AG20443 (cell line): ENCODE measurements at places on chromosomes 16 and 17.

- no peak for DNase-seq
These were observed 57.8 kb downstream of the HLF start for GRCh38 chr17:55322453-55322985.

DNA sequence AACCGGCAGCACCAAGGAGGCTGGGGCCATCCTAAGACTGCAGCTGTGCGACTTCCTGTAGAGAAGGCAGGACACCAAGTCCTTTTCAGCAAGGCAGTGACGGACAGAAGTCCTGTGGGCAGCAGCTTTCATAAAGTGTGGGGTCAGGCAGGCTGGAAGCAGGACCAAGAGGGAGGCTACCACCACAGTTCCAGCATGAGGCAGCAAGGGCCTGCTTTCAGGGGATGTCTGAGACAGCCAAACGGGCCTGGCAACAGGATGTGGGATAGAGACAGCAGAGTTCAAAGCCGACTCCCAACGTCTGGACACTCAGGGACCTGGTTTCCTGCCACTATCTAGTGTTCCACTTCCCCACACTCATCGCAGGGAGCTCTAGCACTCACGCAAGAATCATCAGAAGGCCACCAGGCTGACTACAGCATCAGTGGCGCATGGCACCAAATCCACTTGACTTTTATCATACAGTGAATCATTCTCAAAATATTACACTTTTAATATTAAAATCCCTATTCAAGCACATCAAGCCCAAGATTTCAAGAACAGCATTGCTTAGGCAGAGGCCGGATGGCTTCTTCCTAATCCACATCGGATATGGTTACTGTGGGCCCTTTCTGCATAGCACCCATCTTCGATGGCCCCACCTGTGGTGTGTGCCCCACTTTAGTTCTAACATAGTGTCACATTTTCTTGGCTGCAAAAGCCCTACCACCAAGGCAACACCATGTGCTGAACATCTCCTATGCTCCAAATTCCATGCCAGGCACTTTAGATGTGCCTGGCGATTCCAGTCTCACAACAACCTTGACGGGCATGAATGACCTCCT, 5.2 kb downstream of the USP7 start:
- peak; percentile 80 for DNase-seq

DNA sequence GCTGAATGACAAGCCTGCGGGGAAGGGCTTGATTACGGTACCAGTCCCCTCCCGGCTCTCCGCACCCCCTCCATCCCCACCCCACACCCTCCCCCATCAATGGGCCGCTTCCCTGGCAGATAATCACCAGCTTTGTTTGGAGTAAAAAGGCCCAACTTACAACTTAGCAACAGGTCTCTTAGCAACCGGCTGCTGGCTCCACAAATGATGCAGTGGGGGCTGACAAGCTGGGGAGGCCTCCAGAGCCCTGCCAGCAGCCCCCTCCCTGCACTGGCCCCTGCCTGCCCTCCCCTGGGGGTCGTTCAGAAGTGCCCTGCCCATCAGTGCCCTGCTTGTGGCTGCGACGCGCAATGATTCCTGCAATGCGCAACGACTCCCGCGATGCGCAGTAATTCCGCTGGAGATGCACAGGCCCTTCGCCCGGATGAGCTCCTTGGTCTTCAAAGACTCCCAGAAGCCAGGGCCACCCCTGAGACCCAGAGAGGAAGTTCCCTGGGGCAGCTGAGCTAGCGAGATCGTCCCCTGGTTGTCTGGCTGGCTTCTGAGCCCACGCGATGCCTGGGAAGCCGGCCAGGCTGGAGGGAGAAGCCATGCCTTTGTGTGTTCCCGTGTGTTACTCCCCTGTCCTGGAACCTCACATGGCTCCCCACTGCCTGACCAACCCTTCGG, 23.3 kb downstream of the CPNE2 start:
- no peak for DNase-seq

- DNase-seq: peak; percentile 82
These were observed 19.6 kb downstream of the DNAH17 start for GRCh38 chr17:78557598-78558039.
